Dermis blood vessel endothelial cell (primary cell): ENCODE measurements at places on chromosomes 2 and 18.
A peak's percentile ranks its signal among the peaks of the same experiment; 100 is the strongest.

GRCh38 chr2:626491-627339, 50.5 kb downstream of the TMEM18 start:
- no peak for DNase-seq

DNA sequence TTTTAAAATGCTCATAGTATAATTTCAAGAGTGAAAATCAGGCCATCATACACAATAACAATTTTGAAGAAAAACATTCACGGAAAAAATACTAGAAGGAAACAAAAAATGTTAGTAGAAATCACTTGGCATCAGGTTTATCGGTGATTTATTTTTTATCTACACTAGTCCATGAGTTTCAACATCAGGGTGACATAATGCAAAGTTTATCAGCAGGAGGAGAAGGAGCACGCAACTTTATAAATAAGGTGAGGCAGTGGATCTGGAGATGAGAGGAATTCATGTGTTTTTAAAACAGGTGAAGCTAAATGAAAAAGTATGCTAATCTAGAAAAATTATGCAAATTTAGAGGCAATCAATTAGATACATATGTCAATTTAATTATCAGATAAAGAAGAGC, 54.2 kb downstream of the MGAT4A start:
- no peak for DNase-seq

GRCh38 chr18:48009116-48009745, 78.8 kb upstream of the SMAD2 start:
- no peak for DNase-seq

DNA sequence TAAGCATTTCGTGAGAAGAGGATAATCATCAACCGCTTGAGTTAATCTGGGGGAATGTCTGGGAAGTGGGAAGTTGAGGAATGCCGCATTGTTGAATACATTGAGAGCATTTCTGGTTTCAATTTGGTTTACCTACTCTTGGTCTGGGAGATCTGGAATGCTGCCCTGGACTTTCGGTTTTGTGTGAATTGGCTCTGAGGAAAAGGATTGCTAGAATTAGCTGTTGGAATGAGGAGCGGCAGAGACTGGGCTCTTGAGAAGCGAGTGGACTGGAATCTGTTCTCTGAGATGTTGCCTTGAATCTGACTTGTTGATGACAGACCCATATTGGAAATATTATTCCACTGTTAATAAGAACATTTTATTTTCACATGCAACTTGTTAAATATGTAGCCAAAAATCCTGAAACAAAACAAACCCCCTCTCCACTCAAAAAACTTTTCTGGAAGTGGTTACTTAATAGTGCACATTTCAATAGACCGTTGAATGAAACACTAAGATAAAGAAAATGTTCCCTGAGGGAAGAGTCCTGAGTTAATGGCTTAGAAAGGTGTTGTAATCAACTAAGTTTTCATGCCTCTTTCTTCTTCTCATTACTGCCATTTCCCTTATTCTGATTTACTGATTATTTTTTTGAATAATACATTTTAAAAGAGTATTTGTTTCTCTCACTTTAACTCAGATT, 50.8 kb downstream of the PTPRM start:
- DNase-seq = peak; percentile 71

DNA sequence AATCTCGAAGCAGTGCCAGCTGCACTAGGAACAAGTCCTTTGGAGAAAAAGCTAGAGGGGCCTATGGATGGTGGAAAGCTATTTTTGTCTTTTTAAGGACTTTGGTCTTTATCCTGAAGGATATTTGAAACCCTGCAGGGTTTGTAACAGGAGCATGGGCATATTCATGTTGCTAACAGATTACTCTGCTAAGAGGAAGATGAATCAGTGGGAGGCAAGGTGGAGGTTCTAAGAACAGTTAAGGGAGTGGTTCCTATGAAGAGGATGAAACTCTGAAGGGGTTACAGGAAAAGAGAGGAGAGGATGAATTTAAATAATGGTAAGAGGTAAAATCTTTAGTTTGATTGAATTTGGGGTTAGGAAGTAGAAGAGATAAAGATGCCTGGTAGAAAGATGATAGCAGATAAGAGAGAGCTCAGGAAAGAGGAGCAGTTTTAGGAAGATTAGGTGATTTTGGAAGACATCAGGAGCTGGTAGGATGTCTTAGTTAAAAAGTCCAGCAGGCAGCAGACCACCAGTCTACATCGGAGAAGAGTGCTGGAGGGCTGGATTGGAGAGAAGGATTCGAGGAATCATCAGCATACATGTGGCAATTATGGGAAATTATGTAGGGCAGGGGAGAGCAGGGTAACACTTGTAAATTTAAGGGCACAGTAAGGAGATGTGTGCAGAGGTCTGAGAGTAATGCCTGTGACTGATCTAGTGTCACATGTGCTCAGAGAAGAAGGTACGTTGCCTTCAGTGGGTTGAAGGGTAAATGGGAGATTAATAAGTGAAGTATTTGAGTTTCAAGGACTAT, 39.3 kb upstream of the C1GALT1C1L start:
- no peak for DNase-seq
